ENCODE measurements at places on chromosomes 12 and 14.
A peak's percentile ranks its signal among the peaks of the same experiment; 100 is the strongest.

- no peak for DNase-seq
These were observed 22.3 kb downstream of the HDAC7 start for GRCh38 chr12:47797441-47797840.

- no peak for DNase-seq
These were observed 425.2 kb downstream of the RPS29 start for GRCh38 chr14:49160983-49161382.

DNA sequence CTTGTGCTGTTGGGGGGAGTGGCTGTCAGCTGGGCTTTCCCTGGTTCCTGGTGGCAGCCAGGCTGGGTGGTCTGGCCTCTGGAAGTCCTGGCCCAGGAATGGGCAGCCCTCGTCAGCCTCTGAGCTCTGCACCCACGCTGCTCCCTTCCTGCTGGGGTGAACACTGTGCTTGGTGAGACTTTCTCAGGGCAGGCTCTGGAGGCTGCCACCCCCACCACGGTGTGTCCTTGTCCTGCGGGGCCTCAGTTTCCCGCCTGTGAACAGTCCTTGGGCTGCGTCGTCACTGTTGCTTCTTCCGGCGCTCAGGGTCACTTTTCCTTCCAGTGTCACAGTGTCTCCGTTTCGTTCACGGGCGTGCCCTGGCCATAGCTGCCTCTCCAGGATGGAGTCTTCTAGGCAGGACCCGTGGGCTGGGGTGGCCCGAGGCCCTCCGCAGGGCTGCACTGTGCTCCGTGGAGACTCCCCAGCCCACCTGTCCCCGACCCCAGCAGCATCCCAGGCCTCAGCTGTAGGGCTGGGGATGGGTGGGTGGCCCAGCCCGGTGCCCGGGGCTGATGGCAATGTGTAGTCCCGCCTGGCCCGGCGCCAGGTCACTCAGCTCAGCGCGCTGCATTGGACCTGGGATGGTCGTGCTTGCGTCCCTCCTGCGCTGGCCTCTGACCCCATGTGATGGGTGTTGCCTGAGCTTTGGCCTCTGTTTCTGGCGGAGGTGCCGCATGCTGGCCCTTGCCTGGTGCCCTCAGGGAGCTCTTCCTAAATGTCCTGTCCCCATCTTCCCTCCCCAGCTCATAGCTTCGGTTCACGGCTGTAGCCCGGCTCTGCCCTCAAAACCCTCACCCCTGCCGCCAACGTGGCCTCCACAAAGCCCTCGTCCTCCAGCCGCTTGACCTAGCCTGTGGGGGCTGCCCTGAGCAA, 6.8 kb downstream of the KIF26A start:
- DNase-seq, result no peak

DNA sequence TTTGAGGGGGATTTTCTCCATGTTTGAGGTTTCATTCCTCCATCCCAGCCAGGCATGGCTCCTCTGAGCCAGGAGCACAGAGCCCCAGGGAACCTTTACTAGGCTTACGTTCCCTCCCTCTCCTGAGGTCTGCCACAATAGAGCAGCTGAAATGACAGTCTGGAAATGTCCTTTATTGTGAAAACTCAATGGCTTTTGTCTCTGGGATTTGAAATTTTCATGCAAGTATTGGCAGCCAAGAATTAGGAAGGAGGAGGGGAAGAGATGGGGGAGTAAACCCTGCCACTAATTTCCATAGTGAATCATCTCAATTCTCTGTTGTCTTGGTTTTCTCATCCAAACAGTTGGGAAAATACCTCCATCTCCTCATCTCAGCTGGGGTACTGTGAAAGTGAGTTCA, 2.6 kb upstream of the PLEKHG3 start:
- DNase-seq, result no peak

DNA sequence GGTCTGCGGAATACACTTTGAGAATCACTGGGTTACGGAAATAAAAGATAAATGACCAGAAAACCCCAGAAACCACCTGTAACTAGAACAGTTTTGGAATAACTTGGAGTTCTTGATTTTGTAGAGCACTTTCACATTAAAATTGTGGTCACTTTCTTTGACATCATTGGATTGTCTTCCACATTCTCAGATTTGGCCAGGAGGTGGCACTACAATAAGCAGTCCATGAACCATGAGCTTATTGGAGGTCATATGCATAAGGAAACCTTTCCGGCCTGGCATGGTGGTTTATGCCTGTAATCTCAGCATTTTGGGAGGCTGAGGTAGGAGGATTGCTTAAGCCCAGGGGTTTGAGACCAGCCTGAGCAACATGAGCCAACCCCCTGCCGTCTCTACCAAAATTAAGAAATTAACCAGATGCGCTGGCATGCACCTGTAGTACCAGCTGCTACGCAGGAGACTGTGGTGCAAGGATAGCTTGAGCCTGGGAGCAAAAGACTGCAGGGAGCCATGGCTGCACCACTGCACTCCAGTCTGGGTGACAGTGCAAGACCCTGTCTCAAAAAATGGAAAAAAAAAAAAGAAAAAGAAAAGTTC, 107.7 kb upstream of the CAND1 start:
- peak; percentile 49 for DNase-seq

DNA sequence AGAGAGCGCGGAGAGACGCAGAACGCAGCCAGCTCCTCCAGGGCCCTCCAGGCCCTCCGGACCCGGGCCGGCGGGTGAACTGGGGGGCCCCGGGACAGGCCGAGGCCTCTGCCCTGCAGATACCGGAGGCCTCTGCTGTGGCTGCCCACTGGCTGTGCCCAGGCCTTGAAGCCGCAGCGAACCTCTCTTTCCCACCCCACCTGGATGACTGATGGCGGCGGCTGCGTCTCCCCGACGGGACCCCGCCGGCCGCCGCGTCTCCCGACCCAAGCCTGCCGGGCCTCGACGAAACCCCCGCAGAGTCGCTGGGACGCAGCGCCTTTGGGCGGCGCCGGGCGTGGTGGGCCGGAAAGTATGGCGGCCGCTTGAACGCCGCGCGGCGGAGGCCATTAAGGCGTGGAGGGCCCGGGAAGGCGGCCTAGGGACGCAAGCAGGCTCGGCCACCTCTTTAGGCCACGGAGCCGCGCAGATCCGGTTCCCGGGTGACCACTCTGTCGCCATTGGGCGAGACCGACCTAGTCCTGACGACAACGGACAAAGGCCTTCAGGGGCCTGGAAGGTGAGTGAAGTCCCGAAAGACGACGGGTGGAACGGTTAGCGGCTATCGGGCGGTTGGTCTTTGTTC, 8.4 kb upstream of the ERGIC2 start:
- no peak for DNase-seq

GRCh38 chr12:72273499-72273837, 1.3 kb downstream of the TRHDE start:
- no peak for DNase-seq

GRCh38 chr12:6202846-6203245, 2.6 kb downstream of the CD9 start:
- DNase-seq, result no peak

GRCh38 chr12:123938679-123939480, 33.8 kb downstream of the CCDC92 start:
- DNase-seq, result no peak

DNA sequence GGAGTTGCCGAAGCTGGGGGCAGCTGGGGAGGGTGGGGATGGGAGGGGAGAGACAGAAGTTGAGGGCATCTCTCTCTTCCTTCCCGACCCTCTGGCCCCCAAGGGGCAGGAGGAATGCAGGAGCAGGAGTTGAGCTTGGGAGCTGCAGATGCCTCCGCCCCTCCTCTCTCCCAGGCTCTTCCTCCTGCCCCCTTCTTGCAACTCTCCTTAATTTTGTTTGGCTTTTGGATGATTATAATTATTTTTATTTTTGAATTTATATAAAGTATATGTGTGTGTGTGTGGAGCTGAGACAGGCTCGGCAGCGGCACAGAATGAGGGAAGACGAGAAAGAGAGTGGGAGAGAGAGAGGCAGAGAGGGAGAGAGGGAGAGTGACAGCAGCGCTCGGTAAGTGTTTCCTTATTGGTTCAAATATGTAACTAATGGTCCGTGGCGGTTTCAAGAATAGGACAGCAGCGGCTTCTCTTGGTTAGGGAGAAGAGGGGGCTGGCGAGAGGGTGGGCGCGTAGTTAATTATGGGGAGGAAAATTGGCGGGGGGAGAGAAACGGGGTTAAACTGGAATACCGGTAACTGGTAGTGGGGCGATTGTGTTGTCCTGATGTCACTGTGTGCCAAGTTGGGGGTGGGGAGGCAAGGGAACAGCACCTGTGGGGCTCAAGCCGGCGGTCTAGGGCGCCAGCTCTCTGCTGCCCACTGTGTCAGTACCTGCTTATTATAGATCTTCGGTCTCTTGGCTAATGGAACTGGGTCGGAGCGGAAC, 8.4 kb downstream of the HOXC8 start:
- no peak for DNase-seq

- peak; percentile 29 for DNase-seq
These were observed 16.0 kb downstream of the AMDHD1 start for GRCh38 chr12:95959107-95959506.

DNA sequence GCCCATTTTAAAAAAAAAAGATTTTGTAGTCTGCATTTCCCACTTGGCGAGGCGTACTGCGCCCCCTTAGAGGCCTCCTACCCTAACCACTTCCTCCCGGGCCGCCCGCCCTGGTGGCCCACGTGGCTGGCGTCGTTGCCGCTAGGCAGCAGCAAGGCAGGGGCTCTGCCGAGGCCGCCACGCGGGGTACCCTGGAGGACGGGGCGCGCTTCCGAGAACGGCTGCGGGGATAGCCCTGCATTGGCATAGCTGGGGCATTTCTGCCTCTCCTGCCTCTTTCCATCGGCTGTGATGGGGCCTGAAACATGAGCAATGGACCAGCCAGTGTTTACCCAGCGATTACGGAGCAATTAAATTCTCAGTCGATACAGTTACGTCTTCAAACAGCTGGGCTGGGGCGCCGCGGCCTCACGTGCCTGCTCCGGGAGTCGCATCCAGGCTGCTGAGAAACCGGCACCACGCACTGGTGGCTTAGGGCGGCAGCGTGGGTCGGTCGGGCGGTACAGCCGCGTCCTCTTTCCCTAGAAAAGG, 38.0 kb downstream of the IQSEC3 start:
- DNase-seq, result peak; percentile 16

Data from Kasumi-1 (cell line).